ENCODE measurements at places on chromosomes 1 and 21.

DNA sequence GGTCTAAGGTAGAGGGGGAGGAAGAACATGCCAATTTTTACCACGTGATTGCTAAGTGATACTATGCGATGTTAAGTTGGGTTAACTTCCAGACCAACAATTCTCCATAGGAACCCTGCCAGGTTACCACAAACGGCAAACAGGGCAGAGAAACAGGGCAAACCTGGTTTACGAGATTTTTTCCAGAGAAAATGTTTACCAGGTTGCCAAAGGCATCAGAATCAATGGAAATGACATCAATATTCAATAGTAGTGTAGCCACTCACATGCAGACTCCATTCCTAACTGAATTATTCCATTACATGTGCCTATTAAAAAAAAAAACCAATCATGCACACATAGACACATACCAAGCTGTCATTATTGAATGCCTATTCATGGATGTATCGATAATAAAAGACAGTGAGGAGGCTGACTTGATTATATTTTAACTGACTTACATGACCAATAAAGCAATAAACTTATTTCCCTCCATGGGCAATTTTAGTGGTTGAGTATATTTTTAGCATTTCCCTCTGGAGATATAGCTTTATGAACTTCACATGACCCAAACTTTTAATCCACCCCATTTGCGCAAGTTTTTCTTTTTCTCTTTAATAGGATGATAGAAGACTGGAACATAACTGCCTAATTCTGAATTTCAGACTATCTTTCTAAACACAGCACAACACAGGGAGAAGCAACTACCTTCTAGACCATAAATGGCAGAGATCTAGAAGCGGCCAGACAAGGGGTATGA is 40.5 kb upstream of the KCNE1 start:
- DNase-seq = peak; percentile 45

DNA sequence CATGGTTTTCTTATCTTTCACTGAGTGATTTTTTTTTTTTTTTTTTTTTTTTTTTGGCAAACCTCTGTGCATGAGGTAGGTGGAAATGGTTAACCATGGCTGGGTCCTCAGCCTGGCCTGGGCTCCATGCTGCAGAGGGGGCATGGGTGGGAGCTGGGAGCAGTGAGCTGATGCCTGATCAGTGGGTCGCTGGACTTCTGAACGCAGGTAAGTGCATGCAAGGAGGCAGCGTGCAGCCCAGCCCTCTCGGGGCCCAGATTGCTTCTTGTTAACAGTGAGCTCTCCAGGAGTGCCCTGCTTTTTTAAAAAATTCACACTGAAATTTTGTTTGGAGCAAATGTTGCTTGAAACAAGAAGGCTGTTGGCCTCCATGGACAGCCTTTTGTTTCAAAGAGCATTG is 75.2 kb downstream of the UCK2 start:
- no peak for DNase-seq

DNA sequence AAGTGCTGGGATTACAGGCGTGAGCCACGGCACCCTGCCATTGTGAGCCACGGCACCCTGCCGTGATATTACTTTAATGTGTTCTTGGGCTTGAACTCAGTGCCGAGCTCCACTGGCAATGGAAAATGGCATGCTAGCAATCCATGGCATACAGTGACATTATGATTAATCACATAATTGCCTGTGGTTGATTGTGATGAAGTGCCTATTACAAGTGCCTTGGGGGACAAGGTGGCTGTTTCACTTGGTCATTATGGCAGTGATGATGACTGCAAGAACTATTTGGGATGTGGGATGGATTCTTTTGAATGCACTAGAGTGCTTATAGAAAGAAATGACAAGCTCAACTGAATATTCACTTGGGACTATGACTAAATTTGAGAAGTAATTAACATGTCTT is 22.3 kb upstream of the HPCAL4 start:
- DNase-seq = no peak

DNA sequence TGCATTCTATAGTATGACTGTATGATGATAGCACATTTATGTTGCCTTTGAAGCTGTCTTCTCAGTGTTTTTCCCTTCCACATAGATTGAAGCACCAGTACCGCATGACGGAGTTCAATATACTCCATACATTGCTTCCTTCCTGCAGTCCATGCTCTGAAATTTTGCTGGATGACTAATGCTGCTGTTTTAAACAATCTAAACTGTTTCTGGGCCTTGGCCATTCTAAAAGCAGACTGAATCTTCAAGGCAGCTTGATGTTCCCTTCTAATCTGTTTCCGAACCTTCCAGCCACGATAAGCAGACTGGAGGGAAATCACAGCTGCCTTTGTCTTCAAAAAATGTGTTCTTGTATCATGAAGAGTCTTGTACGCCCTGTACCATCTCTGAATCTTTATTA is 36.2 kb upstream of the F13B start:
- no peak for DNase-seq

GRCh38 chr1:167146903-167147539 is 53.1 kb downstream of the STYXL2 start:
- DNase-seq = no peak

- DNase-seq = no peak
These were observed 56.0 kb downstream of the CD46 start for GRCh38 chr1:207807690-207808321.

DNA sequence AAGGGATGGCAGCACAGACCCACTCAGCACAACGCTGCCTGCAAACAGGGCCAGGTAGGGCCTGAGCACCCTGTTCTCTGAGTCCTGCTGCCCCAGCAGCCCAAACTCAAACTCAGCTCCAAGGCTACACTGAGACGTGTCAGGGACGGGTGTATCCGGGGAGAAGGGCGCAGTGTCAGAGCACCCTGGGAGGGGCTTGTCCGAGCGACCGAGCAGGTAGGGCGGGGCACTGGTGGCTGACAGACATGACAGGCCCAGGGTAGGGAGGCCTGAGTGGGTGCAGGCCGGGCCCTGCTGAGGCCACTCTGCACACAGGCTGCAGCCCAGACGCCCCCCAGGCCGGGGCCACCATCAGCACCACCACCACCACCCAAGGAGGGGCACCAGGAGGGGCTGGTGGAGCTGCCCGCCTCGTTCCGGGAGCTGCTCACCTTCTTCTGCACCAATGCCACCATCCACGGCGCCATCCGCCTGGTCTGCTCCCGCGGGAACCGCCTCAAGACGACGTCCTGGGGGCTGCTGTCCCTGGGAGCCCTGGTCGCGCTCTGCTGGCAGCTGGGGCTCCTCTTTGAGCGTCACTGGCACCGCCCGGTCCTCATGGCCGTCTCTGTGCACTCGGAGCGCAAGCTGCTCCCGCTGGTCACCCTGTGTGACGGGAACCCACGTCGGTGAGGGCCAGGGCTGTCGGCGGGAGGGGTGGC is 5.5 kb downstream of the SCNN1D start:
- no peak for DNase-seq

DNA sequence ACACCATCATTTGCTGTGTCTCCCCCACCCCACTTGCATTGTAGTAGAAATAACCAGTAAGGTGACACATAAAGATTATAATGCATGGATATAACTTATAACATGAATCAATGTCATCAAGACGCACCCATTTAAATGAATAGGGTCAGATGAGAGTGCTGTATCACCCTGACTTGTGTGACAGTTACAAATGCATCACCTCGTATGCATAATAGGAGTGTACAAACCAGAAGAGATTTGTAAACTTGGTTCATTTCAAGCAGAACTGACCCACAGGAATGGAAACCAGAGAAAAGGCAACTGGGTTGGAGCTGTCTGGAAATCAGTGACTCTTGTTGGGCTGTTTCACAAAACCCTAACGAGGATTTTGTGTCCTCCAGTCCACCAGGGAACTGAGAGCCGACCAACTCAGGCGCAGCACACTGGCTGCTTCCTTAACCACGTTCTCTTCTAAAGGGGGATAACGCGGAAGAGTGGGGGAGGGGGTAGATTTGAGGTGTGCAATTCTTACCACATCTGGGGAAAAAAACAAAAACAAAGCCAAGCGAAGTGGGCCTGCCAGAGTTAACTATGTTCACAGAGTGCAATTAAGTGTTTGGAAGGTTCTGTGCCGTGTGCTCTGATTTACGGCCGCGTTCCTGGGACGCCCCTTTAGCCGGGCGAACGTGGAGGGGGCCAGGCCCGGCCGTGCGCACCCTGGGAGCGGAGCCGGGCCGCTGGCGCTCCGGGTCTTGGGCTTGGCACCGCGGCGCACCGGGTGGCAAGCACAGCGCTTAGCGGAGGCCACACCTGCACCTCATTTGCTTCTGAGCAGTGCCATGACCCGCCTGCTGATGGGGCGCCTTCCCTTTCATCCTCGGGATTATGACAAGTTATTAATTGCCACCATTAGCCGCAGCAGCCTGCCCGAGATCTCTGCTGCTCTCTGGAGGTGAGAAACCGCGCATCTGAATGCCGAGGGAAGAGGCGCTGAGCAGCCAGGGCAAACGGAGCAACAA is 248.8 kb upstream of the FOXD3 start:
- DNase-seq = peak; percentile 4

- no peak for DNase-seq
These were observed 123.2 kb downstream of the DMRTB1 start for GRCh38 chr1:53582211-53583020.

DNA sequence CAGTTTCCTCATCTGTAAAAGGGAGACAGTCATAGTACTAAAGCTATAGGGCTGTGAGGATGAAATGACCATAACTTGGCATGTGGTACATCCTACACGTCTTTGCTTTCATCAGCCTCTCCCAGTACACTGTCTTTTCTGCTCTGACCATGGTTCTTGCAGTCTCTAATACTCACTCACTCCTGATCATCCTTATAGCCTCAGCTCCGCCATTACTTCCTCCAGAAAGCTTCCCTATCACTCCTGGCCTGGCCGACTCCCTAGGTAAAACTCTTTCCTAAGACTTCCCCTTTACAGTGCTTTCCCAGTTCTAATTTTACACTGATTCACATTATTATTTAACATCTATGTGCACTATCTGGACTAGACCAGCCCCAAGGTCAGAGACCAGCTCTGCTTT is 5.0 kb upstream of the MRPL24 start:
- DNase-seq = no peak

DNA sequence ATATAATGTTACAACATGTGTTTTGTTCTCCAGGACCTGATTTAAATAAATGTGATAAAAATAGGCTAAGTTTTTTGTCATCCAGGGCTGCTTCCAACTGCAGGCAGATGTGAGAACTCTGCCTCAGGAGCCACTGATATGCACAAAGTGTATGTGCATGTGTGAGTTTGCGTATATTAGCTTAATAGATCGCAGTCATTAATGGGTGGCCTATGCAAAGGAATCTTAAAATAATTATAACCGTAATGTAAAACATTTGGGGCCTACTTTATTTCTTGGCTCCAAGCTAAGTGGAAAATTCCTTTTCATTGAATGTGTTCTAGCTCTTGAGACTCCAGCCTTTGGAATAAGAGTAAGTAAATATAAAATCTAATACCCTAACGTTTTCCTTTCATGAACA is 16.8 kb downstream of the DHX9 start:
- peak; percentile 27 for DNase-seq

DNA sequence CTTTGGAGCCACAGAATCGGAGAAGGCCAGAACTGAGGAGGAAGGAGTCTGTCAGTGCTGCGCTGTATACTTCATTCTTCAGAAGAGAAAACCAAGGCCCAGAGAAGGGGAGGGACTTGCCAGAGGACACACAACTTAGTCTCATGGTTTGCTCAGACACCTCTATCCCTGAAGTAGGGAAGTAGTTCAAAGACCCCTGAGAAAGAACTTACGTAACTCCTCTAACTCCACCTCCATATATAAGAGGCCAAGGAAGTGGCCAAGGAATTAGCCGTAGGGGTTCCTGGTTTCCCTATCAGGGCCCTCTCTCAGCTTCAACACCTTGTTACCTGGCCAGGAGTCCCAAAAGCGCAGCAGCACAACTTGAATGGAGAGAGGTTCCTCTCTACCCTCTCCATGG is 580 bp upstream of the NECTIN4 start:
- no peak for DNase-seq

GRCh38 chr1:119384591-119384990 is 16.0 kb downstream of the HAO2 start:
- no peak for DNase-seq

DNA sequence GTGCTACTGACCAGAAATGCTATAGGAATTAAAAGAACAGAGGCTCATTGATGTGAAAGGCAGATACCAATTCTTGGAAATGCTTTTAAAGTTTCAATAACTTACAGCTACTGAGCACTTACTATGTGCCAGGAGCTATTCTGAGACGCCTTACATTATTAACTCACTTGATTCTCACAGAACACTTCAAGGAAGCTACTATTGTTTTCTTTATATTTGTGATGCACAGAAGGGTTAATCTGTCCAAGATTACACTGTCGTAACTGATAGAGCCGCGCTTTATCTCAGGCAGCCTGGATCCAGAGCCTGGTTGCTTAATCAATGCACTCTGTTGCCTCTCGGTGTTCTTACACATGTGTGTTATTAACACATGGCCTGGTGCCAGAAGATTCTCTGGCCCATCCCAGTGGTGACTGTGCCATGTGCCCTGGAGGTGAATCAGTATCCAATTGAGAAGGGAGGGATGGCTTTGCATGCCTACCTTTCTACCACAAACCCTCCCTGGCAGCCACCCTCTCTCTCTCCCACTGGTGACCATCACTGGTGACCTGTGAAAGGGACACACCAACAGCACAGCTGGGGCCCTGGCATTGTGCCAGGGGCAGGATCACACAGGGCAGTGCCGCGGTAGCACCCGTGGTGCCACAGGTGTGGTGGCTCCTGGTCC is 8.8 kb downstream of the FMO1 start:
- peak; percentile 66 for DNase-seq

DNA sequence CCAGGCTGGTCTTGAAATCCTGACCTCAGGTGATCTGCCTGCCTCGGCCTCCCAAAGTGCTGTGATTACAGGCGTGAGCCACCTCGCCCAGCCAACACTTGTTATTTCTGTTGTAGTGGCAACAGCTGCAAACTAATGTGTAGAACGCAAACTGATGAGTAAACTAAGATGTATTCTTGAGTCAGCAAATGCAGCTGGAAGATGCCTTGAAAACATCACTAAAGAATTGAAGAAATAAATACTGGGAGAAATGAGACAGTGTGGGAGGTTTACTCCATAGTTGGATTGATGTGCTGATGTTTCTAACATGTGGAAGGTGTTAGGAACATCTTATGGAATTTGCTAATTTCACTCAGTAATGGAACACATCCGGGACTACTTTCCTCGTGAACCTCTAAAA is 61.3 kb upstream of the KCNE2 start:
- DNase-seq = no peak

DNA sequence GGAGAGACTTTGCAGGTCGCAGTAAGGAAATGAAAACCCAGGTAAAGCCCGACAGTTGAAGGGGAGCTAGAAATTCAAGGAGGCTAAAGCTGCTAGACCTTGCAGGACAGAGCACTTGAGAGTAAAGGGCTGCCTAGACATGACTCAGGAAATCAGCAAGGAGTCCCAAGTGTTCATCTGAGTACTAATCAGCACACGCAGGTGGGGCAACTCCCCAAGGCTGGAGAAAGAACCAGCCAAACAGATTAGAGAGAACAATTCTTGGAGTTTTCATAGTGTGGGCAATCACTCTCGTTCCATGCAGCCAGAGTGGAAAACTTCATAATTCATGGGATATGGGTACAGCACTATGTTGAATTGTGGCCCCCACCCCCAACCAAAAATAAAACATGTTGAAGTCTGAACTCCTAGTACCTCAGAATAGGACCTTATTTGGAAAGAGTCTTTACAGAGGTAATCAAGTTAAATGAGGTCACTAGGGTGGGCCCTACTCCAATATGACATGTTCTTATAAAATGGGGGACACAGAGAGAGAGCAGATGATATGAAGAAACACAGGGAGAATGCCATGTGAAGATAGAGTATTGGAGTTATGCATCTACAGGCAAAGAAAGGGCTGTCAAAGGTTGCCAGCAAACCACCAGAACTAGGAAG is 28.0 kb downstream of the SYDE2 start:
- DNase-seq = no peak

- DNase-seq = no peak
These were observed 14.6 kb downstream of the OPTC start for GRCh38 chr1:203508463-203509073.

Data from muscle of back (tissue), 13 donors.